ENCODE measurements at places on chromosomes 6 and 20.

DNA sequence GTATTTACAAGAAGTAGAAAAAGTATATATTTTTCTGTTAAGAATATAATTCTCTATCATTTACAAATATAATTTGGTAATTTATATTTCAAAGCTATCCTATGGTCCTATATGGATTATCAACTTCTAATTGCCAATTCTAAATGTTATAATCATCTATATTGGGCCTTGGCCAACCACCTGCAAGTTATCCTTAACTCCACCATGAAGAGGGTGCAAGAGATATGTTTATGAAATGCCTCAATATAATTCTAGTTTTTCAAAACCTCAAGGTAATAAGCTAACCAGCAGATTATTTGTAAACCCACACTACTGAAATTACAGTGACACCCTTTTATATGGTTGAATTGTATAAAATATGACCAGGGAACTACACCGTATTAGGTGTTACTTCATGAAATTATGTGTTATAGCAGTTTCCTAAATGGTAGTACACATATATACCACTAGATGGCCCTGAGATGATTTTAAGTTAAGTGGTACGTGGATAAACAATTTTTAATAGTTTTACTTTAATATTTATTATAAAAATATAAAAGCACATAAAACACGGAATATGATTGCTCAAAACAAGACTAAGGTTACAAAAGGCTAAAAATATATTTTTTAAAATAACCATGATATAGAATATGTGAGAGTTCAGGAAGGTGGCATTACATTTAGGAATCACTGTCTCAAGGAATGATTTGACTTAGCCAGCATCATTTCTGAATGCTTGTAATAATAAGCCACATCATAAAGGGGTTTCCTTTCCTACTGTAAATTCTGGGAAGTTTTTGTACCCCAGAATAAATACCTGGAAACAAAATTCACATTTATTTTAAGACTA lies 9.8 kb upstream of the PNISR start:
- DNase-seq, result no peak

GRCh38 chr20:41476013-41476441 lies 109.4 kb upstream of the EMILIN3 start:
- DNase-seq, result no peak

DNA sequence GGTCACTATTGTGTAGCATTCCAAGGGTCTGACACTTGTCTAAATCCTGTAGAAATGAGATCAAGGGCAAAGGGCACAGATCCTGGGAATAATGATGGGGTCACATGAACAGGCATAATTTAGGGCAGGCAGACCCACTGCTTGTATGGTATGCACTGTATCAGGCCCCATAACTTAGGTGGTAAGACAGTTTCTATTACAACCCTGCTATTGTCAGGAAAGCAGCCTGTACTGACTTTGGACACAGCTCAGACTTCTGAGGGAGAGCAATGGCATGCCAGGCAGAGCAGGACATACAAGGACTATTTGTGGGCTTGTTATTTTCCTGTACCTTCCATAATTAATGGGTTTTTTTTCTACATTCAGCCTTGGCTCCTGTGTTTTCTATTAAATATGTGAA lies 286.8 kb downstream of the PKHD1 start:
- DNase-seq, result no peak

- DNase-seq, result no peak
Measured at GRCh38 chr20:57653546-57653900, 33.3 kb upstream of the ZBP1 start.

DNA sequence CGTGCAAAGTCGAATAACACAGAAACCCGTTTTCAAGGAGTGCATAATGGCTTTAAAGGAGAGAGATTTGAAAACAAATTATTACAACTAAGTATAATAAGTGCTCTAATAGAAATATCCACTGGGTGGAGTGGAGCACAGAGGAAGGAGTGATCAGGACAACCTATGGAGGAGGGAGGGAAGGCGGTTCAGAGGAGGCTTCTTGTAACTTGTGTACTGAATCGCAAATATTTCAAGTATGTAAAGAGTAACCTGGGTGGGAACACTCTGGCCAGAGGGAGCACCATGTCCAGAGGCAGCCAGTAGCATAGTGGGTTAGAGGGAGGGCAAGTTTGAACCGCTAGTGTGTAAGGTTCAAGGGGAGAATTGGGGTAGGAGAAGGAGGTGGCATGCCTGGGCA lies 21.6 kb upstream of the TNFAIP3 start:
- DNase-seq, result no peak

- DNase-seq, result no peak
Measured at GRCh38 chr6:74879976-74880375, 325.9 kb downstream of the COL12A1 start.

- DNase-seq, result no peak
Measured at GRCh38 chr6:111747396-111747795, 125.9 kb downstream of the FYN start.

- DNase-seq, result no peak
Measured at GRCh38 chr20:3109350-3110302, 25.1 kb upstream of the AVP start.

DNA sequence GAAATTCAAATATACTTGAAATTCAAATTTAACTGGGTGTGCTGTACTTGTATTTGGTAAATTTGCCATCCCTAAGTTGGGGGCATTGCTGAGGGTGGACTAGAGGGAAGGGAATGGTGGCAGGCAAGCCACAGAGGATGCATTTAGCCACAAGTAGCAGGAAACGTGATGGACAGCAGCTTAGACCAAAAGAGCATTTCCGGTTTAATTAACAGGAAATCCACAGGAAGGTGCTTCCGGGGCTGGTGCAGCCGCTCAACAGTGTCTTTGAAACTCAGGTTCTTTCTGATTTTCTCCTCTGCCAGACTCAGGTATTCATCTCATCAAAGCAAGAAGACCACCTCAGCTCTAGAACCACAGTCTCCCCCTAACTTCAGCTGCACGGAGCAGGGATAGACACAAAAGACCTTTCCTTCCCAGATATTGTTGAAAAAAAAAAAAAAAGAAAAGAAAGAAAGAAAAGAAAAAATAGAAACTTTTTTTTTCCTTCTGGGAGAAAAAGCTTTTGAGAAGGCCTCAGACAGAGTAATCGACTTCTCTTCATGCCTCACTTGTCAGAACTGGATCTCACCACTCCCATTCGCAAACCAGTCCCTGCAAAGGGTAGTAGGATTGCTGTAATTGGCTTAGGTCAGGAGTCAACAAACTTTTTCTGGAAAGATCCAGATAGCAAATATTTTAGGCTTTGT lies 8.0 kb upstream of the BCAS1 start:
- no peak for DNase-seq

DNA sequence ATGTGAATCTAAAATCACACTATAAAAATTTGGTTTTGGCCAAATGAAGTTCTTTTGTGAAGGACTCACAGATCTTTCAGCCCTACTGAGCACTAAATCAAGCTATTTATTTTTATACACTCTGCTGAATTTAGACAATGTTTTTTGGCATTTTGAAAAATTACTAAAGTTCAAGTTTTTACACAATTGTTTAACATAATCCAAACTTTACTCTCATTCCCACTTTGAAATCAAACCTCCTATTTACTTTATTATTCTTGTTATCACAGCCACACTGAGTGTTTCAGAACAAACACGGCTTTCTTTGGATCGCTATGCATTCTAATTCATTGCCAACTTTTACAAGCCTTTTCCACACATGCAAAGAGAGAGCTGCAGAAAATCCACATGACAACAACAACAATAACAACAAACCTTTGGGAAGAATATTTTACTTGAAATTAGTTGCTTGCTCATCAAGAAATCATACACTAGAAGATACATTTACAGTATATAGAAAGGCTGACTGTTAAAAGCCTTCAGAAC lies 49.1 kb upstream of the TMEM30A start:
- no peak for DNase-seq

- no peak for DNase-seq
Measured at GRCh38 chr6:141464490-141464889, 668.2 kb upstream of the GJE1 start.

GRCh38 chr6:162058281-162058875 lies 669.2 kb downstream of the PRKN start:
- no peak for DNase-seq

DNA sequence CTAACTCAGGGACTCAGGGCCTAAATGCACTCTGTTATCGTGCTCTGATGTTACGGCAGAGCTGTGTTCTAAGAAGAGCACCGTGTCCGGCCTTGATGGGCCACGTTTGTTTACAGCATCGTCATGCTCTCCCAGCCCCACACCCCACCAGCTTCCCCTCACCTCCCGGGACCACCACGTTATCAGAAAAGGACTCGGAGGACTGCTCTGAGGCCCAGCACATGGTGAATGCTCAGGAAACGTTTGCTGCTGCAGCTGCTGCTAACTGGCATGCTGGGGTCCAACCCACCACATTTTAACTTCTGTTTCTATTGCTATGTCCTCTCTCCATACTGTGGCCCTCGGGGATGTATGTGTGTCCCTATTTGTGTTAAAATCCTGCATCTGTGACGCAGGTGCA lies 50.3 kb downstream of the WDR27 start:
- no peak for DNase-seq

DNA sequence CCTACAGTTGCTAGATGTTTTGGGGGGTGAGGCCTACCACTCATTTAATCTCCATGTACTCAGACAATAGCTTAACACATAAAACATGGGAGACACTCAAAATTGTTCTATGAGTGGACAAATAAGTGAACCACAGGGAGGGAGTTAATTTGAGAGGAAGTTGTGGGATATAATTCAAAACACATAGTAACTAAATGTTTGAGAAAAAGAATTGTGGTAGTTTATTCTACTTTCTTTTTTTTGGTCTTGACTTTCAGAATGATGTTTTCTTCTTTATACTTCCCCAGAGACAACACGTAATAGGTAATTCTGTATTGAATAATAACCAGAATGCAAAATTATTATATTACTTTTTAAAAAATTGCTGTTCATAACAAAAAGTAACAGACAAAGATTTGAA lies 453.8 kb downstream of the RFPL4B start:
- DNase-seq, result no peak

GRCh38 chr6:13278164-13278563 lies 50.2 kb downstream of the TBC1D7 start:
- no peak for DNase-seq

- DNase-seq, result no peak
Measured at GRCh38 chr20:20073801-20074371, 21.6 kb downstream of the CFAP61 start.

- no peak for DNase-seq
Measured at GRCh38 chr6:120173250-120173649, 823.7 kb upstream of the MAN1A1 start.

DNA sequence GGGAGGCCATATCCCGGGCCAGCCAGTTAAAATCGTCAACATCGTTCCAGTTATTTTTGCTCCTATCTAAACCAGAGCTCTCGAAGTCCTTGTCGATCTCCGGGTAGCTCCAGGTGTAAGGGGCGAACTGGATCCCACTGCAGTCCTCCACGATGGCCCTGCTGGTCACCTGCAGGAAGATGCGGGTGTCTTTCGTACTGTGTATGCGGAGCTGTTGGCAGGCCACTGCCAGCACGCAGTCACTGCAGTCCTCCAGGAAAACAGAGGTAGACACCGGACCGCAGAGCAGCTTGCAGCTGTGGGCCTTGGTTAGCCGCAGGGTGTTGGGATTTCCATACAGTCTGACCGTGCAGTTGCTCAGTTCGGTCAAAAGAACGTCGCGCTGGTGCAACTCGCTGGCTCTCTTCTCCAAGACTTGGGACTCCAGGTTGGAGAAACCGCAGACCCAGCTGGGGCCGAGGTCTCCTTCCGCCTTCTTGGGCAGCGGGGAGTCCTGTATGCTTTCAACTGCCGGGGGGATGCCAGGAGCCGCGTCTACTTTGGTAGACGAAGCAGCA lies 742 bp downstream of the TBCC start:
- DNase-seq, result no peak

GRCh38 chr6:75291331-75291730 lies 6.7 kb upstream of the TMEM30A start:
- no peak for DNase-seq

DNA sequence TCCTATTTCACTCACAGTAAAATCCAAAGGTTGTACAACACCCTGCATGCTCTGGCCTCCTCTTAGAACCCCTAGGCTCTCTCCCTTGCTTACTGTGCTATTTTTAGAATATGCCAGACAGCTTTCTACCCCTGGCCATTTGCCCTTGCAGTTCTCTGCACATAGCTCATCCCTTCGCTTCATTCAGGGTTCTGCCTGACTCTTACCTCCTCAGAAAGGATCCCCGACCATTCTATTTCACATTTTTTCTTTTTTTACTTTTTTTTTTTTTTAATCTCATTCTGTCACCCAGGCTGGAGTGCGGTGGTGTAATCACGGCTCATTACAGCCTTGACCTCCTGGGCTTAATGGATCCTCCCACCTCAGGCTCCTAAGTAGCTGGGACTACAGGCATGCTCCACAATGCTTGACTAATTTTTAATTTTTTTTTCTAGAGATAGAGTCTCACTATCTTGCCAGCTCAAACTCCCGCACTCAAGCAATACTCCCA lies 33.6 kb downstream of the COMMD7 start:
- DNase-seq, result no peak

GRCh38 chr20:38156888-38157634 lies 8.0 kb downstream of the TGM2 start:
- DNase-seq, result no peak

DNA sequence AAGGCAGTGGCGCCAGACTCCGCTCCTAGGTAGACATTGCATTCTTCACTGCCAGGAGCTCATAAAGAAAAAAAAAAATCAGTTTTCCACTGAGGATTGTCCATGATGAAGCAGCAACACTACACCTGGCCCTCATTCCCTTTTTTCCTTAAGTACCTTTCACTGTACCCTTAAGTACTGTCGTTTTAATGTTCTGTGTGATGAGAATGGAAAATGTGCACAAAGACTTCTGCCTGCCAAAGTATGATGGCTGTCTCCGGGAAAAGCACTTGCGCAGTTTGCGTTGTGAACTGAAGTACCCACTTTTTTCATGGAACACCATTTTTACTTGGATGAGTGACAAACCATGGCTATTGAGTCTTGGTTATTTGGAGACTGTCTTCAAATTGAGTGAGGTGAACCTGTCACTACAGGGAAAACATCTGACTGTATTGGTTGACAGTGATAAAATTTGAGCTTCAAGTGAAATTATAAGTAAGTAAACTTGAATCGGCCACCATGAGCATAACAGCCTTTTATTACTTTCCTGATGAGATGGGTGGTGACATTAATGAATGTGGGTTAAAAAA lies 104.8 kb downstream of the NCOA3 start:
- no peak for DNase-seq

DNA sequence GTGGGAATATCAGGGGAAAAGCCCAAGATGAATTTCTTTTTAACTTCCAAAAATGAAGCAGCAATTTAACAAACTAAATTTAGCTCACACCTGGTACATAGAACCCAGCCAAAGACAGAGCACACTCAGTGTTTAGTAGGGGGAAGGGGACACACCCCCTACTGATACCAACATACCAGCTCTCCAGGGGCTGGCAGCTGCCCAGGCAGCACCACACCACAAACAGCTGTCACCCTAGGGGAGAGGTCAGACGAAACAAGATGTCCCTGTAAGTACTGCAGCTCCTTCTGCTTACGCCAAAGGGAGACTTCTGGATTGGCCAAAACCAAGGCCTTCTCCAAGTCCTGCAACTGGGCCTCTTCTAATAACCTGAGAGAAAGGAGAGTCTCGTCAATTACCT lies 26.0 kb downstream of the MDN1 start:
- no peak for DNase-seq

- no peak for DNase-seq
Measured at GRCh38 chr20:34541264-34541901, 17.1 kb upstream of the MAP1LC3A start.

Measured in GOT3 (cell line).